ENCODE measurements at places on chromosomes 3 and 15.

- H3K4me1 ChIP-seq, result no peaks in the 10 kb centered on the region
- DNase-seq, result no peak
- no peak overlapping the region for H3K4me3 ChIP-seq
- H3K27ac ChIP-seq, result no peak overlapping the region
These were observed 127.8 kb upstream of the P2RY1 start for GRCh38 chr3:152706991-152707713.

- H3K4me3 ChIP-seq, result no peak overlapping the region
- no peaks in the 10 kb centered on the region for H3K27me3 ChIP-seq
- no peak for DNase-seq
- no peak overlapping the region for H3K27ac ChIP-seq
- no peaks in the 10 kb centered on the region for H3K36me3 ChIP-seq
These were observed 135.4 kb downstream of the UACA start for GRCh38 chr15:70627734-70628548.

GRCh38 chr3:38383156-38383875 lies 36.7 kb downstream of the XYLB start:
- no peaks in the 10 kb centered on the region for H3K27me3 ChIP-seq
- no peaks in the 10 kb centered on the region for H3K36me3 ChIP-seq
- DNase-seq, result no peak
- H3K4me3 ChIP-seq, result no peak overlapping the region
- no peak overlapping the region for H3K27ac ChIP-seq

DNA sequence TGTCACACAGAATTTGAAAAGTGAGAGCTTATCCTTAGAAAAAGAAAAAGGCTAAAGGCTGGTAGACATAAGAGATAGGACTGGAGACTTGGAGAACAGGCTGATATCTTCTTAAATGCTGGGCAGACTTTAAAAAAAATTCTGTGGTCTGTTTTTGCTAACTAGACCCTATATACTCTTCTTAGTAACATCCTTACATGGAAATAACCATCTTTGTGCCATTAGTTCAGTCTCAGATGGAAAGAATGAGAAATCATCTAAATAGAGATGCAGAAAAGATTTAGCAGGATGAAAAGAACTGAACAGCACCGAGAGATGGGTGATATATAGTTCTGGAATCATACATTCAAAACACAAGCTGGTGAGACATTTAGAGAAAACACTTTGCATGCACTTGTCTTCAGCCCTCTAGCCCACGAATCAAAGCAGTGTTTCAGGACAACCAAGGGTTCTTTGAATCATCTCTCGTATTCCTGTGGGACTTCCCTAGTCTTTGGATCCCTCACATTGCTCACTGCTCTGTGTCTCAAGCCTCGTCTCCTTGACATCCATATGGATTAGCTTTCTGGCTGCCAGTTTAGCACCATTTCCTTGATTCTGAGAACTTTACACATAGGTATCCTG lies 93.0 kb upstream of the LYSMD4 start:
- no peaks in the 10 kb centered on the region for H3K4me1 ChIP-seq
- H3K4me3 ChIP-seq, result no peak overlapping the region
- DNase-seq, result no peak
- H3K27me3 ChIP-seq, result no peaks in the 10 kb centered on the region

DNA sequence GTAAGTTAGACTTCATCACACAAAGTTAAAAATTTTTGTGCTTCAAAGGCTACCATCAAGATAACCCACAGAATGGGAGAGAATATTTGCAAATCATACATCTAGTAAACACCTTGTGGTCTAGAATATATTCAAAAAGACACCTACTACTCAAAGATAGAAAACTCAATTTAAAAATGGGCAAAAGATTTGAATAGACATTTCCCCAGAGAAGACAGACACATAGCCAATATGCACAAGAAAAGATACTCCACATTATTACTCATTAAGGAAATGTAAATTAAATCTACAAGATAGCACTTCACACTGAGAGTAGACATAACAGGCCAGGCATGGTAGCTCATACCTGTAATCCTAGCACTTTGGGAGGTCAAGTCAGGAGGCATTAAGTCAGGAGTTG lies 87.8 kb upstream of the MANF start:
- no peak for DNase-seq
- H3K4me3 ChIP-seq, result no peak overlapping the region
- no peaks in the 10 kb centered on the region for H3K4me1 ChIP-seq
- H3K27me3 ChIP-seq, result no peaks in the 10 kb centered on the region

GRCh38 chr15:53196242-53196641 lies 406.1 kb upstream of the ONECUT1 start:
- no peak overlapping the region for H3K27ac ChIP-seq
- no peak overlapping the region for H3K4me3 ChIP-seq
- H3K36me3 ChIP-seq, result no peaks in the 10 kb centered on the region
- no peaks in the 10 kb centered on the region for H3K27me3 ChIP-seq

DNA sequence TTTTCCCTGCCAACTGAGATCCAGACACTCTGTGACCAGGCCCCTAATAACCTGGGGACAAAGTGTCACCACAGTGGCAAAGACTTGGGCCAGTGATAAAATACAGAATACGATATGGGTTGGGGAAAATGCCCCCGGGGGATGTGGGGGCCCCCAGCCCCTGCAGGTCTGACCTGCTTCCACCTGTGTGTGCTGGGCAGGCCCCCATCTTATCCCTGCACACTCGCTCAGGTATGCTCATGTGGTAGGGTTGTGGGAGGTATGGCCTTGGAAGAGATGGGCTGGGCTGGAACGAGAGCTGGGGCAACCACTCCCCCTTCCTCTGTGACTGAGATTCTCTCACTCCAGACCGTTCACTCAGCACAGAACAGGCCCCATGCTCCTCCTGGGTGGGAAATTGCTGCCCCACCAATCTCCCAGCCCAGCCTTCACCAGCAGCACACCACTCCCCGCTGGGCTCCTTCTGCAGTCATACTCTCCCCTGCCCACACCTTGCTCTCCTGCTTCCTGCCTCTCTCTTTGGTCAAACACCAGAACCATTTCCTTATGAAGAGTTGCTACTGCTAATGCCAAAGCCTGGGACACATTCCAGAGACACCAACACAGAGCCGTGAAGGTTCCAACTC lies 9.6 kb upstream of the CPEB1 start:
- H3K27ac ChIP-seq, result no peak overlapping the region
- H3K36me3 ChIP-seq, result no peaks in the 10 kb centered on the region
- DNase-seq, result no peak
- no peaks in the 10 kb centered on the region for H3K4me1 ChIP-seq
- no peak overlapping the region for H3K4me3 ChIP-seq

GRCh38 chr3:7710284-7710683 lies 791.3 kb upstream of the LMCD1 start:
- H3K4me3 ChIP-seq, result no peak overlapping the region
- H3K27ac ChIP-seq, result no peak overlapping the region
- H3K36me3 ChIP-seq, result no peaks in the 10 kb centered on the region

GRCh38 chr15:40695469-40695890 lies 506 bp downstream of the RAD51 start:
- H3K36me3 ChIP-seq, result no peaks in the 10 kb centered on the region
- no peak for DNase-seq
- no peaks in the 10 kb centered on the region for H3K27me3 ChIP-seq
- no peak overlapping the region for H3K27ac ChIP-seq
- peaks cover 11% of the 10 kb centered on the region for H3K4me1 ChIP-seq
- H3K4me3 ChIP-seq, result peak overlapping the region; percentile 86

- H3K27ac ChIP-seq, result no peak overlapping the region
- no peaks in the 10 kb centered on the region for H3K36me3 ChIP-seq
- H3K27me3 ChIP-seq, result no peaks in the 10 kb centered on the region
- DNase-seq, result no peak
- no peaks in the 10 kb centered on the region for H3K4me1 ChIP-seq
These were observed 64.2 kb downstream of the SCAPER start for GRCh38 chr15:76840830-76841460.

- no peaks in the 10 kb centered on the region for H3K4me1 ChIP-seq
- no peak overlapping the region for H3K4me3 ChIP-seq
- DNase-seq, result no peak
- no peaks in the 10 kb centered on the region for H3K36me3 ChIP-seq
These were observed 14.5 kb downstream of the TIGIT start for GRCh38 chr3:114308377-114308776.

DNA sequence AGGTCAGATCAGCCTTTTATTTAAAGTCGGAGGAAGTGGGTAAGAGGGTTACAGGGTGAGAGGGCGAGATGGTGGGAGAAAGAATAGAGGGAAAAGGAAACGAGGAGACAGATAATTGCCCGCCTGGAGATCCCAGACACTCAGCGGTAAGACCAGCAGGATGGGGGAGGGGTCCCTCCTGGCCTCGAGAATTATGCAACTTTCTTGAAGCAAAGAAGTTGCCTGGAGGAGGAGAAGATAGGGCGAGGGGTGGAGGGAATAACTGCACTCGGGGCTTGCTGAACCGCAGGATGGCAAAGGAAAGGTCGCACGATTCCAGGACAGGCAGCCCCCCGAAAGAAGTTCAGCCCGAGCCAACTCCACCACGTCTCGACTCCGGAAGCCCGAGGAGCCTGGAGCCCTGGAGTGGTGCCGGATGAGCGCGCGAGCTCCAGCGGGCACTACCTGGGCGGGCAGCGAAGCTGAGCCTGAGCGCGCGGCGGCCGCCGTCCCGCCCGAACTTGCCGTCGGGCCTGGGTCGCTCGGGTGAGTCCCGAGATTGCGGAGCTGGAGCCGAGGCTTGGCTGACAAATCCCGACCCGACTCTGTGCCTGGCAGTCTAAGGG lies 402 bp downstream of the WWTR1 start:
- no peaks in the 10 kb centered on the region for H3K27me3 ChIP-seq
- H3K36me3 ChIP-seq, result no peaks in the 10 kb centered on the region
